ENCODE measurements at places on chromosomes 2 and 18.

DNA sequence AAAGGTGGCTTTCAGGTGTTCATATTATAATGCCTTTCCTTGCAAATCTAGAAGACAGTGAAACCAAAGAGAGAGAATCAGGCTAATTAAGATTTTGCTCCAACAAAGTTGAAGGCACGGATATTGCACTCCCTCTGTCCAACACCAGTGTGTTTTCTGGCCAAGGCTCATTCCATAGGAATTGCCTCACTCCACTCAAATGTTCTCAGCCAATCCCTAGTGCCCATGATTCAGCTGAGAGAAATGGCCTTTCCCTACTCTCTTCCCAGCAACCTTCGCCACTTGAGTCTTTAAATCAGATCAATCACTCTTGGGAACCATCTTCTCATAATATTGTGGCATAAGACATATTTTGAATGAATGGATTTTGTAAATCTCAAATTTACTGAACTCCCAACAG is 768.2 kb upstream of the ACVR2A start:
- no peak for DNase-seq

DNA sequence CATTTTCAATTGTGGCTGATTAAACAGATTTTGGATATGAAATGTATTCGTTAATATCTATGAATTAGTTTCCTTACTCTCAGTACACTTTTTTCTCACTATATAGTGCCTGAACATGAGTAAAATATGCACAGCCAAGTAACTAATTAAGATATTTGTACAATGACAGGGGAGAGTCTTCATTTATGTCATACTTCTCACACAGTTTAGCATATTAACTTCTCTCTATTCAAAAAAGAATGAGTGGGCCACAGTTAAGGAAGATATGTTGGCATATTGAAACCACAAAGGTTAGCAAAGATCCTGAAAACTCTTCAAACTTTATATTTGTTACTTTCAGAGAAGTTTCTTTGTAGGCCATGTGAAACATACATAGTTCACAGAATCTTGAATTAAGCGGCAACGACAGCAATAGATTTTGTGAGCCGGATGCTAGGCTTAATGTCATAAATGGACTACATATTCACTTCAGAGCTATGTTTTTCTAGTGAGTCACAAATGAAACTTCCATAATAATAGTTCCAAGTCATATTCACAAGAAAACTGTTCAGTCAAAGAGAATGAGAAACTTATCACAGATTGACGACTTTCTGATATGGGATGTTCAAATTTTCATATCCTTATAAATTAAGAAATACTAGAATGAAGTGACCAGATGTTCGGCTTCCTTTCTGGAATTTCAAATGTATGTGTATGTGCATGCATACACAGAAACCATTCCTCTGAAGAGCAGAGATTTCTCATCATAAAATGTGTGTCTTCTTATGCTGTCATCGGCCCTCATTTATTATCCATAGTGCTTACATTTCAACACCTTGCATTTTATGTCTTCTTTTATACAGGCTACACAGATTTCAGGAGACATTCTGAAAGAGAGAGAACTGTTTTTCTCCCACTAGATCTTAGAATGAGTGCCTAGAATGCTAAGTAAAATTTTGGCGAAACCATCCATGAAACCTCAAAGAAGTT is 584.0 kb downstream of the SATB2 start:
- no peak for DNase-seq

GRCh38 chr2:112268547-112268946 is 6.8 kb upstream of the ZC3H6 start:
- no peak for DNase-seq

- no peak for DNase-seq
Measured at GRCh38 chr2:153420394-153420793, 58.2 kb downstream of the RPRM start.

DNA sequence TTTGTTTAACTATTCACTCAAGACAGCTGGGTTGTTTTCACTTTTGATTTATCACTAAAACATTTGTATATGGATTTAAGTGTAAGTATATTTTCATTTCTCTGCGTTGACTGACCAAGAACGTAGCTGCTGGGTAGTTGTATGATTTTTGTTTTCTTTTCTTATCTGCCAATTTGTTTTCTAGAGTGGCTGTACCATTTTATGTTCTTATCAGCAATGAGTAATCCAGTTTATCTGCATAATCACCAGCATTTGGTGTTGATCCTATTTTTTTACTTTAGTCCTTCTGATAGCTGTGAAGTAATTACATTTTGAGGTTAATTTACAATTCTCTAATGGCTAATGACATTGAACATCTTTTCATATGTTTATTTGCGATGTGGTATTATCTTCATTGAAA is 1178.4 kb upstream of the TMEFF2 start:
- no peak for DNase-seq

- peak; percentile 57 for DNase-seq
Measured at GRCh38 chr18:48455555-48456478, 46.6 kb upstream of the ZBTB7C start.

GRCh38 chr2:88054782-88055370 is 707 bp downstream of the KRCC1 start:
- peak; percentile 40 for DNase-seq

- no peak for DNase-seq
Measured at GRCh38 chr2:40760071-40760666, 308.3 kb upstream of the SLC8A1 start.

DNA sequence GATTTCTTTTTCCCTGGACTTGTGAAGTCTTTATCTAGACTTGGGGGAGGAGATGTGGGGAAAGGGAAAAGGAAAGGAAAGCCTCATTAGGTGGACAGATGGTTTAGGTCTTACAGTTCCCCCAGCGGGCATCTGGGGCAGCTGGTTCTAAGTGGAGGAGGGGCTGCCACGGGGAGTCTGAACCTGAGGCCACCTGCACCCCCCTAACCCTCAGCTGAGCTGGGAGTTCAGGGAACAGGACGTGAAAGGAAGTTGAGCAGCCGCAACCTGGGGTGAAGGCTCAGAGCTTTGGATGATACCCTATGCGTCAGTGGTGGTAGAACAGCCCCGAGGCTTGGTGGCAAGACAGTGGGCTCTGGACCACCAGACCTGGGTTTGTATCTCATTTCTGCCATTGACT is 26.8 kb downstream of the ITM2C start:
- DNase-seq, result no peak

GRCh38 chr2:142834021-142834420 is 43.4 kb upstream of the KYNU start:
- no peak for DNase-seq

DNA sequence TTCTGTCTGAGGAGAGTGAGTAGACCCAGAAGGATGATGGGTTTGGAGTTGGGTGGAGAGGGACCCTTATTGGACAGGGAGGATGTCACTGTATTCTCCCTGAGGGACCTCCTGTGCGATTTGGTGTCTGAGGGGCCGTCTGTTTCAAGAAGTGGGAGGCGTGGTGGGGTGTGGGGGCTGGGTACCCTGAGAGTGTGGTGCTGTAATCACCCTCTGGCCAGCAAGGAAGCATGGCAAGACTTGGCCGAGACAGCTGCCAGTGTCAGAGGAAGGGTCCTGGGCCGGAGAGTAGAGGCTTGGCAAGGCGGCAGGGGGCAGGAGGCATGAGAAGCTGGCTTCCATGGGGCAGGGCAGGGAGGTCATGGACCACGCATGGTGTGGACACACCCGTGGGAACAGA is 43.1 kb downstream of the CTIF start:
- DNase-seq, result no peak

GRCh38 chr2:116935097-116935814 is 879.2 kb upstream of the DDX18 start:
- DNase-seq, result no peak

- DNase-seq, result no peak
Measured at GRCh38 chr2:170073288-170073687, 104.7 kb upstream of the MYO3B start.

DNA sequence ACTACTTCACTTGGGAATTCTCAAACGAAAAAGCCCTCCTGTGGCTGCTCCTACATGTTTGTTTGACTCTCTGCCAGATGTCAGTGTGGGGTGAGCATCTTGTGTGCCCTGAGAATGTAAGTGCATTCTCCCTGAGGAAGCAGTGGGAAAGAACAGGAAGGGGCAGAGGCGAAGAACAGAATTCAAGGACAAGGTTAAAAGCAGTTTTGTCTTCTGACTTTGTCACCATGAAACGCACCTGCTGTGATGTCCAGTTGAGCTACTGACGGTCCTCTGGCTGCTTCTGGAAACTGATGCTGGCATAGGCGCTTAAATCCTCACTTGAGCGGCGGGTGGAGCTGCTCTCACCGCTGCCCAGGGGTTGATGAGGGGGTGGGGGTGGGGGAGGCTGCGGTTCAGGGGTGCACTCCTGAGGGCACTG is 4.9 kb downstream of the IRS1 start:
- DNase-seq, result no peak

DNA sequence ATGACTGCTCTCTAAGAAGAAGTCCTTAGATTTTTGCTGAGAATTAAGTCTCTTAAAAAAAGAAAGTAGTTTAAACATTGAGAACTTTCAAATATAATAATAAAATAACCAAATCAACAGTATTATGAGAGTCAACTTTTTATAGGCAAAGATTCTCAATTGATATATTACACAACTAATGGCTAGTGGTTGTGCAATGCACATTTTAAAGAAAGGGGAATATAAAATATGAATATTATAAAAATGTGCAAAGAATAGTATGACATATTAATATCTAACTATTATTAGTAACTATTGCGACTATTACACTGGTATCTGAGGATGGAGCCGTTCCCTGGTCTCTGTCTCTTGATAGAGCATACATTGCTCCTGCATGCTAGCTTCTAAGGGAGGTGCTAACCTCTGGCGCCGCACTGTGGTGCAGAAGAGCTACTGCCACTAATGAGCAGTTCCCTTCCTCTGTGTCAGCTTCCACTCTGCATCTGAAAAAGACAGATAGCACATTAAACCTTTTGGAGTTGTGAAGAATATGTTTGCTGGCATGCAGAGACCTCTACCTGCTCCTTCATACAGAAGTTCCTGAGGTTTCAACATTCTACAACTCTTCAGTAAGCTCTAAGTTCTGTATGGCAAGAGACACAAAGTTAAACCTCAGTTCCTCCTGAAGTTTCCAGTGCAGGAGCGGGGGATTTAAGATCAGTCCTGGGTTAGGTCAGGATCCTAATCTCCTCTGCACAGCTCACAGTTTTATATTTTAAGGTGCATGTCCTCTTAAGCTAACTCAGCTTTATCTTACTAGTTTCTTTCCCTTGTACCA is 3.5 kb upstream of the SLC9A2 start:
- peak; percentile 56 for DNase-seq

DNA sequence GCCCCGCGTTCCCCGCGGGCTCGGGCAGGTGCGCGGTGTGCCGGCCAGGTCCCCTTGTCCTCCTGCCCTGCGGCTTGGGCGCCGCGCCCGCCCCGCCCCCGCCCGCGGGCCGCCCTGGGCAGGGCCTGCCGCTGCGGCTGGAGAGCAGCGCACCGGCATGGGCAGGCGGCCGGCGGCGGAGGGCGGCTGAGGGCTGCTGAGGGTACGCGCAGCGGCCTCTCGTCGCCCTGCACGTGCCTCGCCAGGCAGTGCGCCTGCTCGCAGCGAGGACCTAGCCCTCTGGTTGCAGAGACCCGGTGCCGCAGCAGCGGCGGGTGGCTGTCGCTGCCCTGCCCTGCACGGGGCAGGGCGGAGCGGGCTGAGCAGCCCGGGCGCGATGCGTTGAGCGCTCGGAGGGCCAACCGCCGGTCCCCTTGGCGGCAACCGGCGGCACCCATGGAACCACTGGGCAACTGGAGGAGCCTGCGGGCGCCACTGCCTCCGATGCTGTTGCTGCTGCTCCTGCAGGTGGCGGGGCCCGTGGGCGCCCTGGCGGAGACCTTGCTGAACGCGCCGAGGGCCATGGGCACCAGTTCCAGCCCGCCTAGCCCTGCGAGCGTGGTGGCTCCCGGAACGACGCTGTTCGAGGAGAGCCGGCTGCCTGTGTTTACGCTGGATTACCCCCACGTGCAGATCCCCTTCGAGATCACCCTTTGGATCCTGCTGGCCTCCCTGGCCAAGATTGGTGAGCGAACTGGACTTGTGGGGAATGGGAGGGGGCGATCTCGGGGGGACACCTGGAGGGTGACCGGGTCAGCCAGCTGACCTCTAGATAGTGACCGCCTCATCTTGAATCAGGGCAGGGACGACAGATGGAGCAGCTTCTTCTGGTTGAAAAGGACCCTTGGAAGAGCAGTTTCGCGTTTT is at the start of gene SLC9A2:
SLC9A2 (plus strand) TSS at position 140 of the 906 bp plus-strand sequence; CDS start at position 436, 296 bp downstream.
- peak; percentile 61 for DNase-seq

DNA sequence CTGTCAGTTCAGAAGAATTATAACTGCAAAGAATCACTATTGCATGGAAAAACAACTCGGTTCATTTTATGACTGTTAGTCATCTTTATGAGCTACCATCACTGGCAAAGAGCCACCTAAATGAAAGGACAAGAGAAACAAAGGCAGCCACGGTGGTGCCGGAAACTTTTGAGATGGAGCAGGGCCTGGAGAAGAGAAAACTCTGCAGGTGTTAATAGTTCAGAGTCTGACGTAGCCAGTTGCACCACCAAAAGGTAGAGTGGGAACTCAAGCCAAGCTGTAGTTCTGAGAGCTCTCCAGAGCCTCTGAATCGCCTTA is 110.9 kb downstream of the FTCDNL1 start:
- DNase-seq, result no peak

DNA sequence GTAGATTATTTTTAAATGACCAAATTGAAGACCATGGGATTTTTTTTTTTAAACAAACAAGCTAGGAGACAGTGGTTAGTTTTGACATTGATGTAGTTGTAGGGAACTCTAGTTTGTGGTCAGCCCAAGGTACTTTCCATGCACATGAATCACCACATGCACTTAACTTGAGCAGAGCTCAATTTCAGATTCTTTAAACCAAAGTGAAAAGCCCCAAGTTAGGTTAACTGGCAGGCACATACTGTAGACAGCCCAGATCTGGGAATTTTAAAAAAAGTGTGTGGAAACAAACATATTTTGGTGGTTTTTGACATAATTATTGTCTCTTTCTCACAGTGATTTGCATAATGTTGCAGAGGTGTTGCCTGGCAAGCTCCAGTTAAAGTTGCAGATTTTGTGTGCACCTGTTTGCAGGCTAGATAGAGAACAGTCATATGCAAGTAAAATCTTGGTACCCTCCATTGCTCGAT is 88.4 kb downstream of the BCL2L11 start:
- no peak for DNase-seq

DNA sequence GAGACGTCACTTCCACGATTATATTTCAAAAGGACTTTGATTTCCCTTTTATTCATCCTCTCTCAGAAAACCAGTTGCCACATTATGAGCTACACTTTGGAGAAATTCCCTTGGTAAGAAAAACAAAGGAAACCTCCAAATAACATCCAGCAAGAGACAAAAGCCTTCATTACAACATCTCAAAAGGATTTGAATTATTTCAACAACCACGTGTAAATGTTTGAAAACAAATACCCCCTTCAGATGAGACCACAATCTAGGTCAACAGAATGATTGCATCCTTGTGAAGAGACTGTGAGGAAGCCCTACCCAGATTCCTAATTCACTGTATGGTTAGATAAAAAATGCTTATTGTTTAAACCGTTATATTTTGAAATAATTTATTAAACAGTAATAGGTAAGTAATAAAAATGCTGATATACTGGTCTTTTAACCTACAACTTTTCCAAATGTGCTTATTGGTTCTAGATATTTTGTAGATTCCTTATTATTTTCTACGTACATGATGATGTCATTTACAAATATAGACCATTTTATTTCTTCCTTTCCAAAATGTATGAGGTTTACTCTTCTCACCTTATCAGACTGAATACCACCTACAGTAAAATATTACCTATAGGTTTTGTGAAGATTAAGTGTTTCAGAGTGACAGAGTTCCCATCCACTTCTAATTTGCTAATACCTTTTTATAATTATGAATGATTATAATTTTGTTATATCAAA is 922.7 kb upstream of the CHAC2 start:
- DNase-seq, result no peak

All from activated T-cell treated with anti-CD3 and anti-CD28 coated beads, Interleukin-2, amount 50 U/mL, for 24 hours (primary cell).